Activated T-helper 9 cell treated with anti-CD3 and anti-CD28 coated beads, Interleukin-2, amount 50 U/mL, for 16 hours (primary cell): ENCODE measurements at places on chromosomes 6 and 20.

DNA sequence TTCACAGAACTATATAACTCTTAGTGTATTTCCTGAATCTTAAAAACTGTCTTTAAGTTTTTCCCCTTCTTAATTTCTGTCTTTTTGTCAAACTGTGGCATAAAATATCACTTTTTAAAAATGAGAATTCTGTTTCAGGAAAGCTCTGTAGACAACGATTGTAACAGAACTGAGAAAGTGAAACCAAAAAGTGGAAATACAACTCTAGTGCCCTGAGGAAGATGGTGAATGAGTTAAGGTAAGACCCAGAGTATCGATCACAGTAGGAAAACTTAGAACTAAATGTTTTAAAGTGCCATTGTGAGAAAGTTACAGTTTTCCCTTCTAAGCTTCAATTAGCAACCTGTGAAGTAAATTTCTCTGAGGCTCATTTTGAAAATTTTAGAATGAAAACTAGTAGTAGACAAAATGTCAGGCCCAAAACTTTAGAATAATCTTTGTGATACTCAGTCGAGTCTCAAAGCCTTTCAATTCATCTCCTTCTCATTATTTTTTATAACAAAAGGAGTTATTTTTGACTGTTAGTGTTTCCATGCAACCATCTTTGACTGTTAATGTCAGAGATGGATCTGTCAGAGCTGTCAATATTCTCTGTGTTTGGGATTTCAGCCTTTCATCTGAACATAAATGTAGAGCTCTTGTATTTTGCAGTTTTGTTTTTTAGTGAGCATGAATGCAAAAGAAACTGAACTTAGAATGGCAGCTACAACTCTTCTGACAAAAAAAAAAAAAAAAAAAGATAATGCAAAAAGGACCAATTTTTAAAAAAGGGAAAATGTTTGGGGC lies 19.0 kb upstream of the TRDN start:
- DNase-seq = no peak

- no peak for DNase-seq
Measured at GRCh38 chr6:71309656-71310055, 21.0 kb downstream of the OGFRL1 start.

DNA sequence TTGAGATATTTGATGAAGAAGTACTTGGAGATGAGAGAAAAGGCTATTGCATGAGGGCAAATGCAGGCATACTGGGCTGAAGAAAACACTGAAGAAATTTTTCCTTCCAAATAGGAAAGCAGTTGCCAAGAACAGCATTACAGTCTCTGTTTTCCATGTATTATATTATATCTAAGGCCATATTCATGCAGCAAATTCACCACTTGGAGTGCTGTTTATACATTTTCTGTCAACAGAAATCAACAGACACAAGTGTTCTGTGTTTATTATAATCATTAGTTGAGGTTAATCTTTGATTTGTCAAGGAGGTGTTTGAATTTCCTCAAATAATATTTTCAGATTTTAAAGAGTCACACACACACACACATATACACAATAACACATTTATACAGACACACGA lies 268.8 kb upstream of the PLCB4 start:
- no peak for DNase-seq

DNA sequence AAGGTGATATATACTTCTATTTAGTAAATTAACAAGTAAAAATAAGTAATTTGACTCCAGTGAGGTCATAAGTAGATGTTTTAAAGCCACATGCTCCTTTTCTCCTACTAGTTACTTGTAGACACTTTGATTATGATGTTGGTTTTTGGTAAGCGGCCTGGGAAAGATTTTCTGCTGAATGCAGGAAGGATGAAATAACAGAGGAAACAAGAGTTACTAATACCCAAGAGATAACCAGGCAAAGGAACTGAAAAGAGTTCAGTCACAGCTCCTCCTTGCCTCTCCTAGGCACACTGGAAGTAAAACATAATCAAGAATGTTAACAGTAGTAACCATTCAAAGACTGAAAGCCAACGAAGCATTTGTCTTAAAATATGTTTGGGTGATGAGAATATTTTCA lies 203.3 kb downstream of the RNGTT start:
- no peak for DNase-seq

DNA sequence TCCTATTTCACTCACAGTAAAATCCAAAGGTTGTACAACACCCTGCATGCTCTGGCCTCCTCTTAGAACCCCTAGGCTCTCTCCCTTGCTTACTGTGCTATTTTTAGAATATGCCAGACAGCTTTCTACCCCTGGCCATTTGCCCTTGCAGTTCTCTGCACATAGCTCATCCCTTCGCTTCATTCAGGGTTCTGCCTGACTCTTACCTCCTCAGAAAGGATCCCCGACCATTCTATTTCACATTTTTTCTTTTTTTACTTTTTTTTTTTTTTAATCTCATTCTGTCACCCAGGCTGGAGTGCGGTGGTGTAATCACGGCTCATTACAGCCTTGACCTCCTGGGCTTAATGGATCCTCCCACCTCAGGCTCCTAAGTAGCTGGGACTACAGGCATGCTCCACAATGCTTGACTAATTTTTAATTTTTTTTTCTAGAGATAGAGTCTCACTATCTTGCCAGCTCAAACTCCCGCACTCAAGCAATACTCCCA lies 33.6 kb downstream of the COMMD7 start:
- no peak for DNase-seq

DNA sequence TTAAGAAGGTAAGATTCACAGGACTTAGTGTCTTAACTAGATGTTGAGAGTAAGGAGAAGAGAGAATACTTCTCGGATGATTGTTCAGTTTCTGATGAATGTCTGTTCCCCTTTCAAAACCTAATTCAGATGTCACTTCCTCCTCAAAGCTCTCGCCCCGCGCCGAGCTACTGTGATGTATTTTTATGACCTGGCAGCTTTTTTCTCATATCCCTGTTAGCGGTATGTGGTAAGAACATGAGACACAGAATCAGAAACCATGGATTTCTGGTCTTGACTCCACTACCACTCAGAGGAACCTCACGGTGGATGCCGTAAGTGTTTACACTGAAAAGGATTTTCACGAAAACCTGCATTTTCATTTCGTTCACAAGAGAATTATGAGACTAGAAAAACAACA lies 48.4 kb downstream of the CEP43 start:
- DNase-seq = peak; percentile 47

DNA sequence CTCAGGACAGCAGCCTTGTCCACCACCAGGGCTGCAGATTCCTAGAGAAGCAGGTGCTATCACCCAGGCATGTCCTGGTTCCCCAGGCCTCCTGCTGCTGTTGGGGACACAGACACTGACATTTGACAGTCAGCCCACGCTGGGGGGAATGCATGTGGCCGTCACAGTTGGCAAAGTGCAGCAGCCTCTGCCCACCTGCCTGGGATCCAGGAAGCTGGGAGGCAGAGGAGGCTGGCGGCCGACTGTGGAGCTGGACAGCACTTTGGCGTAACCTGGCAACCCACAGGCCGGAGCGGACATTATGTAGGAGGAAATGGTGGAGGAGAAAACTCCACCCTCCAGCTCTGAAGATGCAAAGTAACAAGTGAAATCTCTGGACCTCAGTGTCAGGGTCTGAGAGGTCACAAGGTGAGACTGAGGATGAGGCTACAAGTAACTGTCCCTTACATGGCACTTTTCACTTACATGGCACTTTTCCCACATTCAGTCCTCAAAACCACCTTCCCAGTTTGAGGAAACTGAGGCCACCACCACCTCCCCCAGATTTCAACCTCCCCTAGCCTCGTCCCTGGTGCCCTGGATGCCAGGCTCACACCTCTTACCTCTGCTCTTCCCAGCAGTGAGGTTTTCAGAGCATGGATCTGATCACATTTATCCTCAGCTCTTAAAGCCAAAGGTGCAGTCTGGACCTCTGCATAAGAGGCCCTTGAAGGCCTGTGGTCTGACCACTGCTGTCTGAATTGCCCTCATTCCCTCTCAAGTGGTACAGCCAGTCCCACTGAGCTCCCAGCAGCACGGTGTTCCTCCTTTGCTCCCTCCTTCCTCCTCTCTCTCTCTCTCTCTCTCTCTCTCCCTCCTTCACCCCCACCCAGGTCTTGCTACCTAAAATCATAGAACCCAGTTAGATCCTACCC lies 8.7 kb downstream of the MAP1LC3A start:
- DNase-seq = no peak

- DNase-seq = no peak
Measured at GRCh38 chr20:621125-621756, 11.1 kb upstream of the TCF15 start.

DNA sequence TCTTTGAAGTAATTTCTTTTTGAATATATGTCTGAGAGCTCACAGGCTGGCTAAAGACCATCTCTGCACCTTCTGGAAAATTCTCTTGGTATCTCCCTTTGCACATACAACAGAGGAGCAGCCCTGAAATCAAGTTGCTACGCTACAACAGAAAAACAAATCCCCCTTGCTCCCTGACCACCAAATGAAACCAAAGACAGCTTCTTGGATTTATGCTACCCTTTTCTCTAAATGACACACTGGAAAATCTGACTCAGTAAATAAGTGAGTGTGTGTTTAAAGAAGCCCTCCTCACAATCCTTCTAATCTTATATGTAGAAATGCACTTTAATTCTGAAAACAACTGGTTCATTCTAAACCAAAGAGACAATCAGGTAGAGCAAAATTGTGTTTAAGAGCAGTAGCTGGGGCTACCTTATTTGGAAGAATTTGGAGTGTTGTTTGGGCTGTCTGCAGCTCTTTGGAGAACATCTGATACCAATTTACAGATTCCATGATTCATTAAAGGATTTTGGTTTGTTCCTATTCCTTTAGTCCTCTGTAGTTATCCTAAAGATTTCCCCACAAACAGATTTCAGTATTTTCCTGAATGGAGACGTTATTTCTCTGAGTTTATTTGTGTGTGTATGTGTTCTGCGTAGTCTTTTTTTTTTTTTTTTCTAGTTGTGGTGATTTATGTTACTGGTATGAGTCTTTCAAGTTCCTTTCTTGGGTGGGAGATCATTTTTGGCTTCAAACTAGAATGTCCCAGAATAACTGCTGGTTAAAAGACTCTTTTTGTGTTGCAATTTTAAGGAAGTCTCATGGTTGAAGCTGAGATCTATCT lies 36.4 kb upstream of the UTRN start:
- DNase-seq = no peak

- DNase-seq = no peak
Measured at GRCh38 chr20:32359633-32360332, 1.7 kb downstream of the ASXL1 start.
